NCI-H2081 (cell line): ENCODE measurements at places on chromosomes 1 and 21.

GRCh38 chr1:77776007-77776700 lies 3.3 kb upstream of the MIGA1 start:
- no peak for DNase-seq

- DNase-seq = no peak
These were observed 576.1 kb upstream of the ZRANB2 start for GRCh38 chr1:71656902-71657301.

- DNase-seq = no peak
These were observed 8.2 kb downstream of the KRTAP27-1 start for GRCh38 chr21:30329203-30329875.

GRCh38 chr1:222187566-222188332 lies 360.2 kb downstream of the HHIPL2 start:
- DNase-seq = no peak

DNA sequence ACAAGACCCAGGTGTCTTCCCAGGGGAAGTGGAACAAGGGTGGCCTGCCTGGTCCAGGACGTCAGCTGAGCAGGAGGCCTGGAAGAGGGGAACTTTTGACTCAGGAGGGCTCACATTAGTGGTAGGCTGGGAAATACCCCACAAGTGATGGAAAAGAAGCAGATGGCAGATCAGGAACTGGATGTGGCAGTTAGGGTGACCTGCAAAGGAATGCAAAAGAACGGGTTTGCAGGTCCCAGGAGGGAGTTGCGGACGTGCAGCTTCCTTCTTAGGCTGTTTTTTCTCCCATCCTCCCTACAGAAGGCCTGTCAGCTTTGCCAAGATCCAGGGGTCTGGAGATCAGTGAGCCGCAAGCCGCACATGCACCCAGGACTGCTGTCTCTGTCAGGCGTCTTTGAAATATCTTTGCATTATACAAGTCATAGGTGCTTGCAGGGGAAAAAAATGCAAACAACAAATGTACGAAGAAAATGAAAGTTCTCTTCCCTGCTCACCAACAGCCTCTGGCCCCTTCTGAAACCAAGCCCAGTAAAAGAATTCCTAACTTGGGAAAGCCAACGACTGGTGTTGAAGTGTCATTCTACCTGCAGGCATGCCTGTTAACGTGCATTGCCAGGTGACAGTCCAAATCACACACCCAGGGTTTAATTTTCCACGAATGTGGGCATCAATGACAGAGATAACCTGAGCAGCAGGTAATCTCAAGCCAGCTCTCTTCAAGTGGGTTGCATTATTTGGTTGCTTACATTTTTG lies 34.4 kb downstream of the NENF start:
- DNase-seq = no peak

DNA sequence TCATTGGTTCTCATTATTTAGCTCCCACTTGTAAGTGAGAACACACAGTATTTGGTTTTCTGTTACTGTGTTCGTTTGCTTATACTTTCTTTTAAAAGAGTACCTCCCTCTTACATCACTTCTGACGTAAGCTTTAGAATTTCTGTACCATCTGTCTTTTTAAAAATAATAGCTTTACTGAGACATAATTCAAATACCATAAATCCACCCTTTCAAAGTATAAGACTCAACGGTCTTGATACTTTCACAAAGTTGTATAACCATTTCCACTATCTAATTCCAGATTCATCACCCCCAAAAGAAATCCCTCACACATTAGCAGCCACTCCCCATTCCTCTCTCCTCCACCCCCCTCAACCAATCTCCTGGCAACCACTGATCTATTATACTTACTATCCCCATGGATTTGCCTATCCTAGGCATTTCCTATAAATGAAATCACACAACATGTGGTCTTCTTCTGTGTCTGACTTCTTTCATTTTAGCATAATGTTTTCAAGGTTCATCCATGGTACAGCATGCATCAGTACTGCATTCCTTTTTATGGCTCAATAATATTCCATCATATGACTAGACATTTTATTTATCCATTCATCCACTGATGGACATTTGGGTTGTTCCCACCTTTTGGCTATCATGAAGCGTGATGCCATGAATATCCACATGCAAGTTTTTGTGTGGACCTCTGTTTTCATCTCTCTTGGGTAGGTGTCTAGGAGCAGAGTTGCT lies 104.7 kb downstream of the HLCS start:
- no peak for DNase-seq

DNA sequence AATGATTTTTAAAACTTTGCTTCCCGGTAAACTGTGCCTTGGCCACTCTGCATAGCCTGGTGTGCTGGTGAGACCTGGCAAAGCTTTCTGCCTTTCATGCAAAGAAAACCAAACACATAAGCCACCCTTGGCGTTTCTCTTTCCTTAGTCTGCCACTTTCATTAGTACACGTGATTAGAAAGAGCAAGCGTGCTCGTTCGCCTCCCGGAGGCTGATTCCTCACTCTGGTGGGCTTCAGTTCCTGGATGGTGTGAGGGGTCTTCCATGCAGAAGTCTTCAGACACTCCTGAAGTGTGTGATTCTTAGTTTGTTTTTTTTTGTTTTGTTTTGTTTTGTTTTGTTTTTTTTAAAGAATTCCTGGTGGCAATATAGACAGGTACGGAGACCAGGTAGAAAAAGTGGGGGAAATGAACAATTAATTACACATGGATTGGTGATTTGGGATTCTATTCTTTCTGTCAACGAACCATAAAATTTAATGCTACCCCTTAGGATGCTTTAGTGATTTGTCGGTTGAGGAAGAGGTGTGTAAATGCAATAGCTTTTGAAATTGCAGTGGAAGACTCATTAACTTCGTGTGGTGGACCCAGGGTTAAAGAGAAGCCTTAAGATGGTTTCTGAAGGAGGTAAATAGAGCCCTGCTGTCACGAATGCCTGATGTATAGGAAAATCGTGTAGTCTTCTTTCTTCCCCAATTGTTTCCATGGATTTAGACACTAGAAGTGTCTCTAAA lies 2.1 kb downstream of the GALNT2 start:
- DNase-seq = peak; percentile 59

DNA sequence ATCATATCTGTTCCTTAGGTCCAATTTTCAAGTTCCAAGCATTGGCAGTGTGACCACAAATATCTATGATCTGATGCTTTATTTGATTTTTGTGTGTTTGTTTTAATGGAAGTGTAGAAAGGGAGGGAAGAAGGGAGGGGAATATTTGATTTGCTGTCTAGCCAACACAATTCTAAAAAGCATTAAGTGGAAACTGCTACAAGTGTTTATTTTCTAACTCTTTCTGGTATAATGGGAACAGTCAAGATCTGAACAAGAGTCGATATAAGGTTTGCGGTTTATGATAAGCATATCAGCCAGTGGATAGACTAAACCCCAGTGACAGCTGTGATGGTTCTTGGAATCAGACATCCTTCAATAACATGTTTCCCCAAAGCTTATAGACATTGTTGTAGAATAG lies 267.8 kb upstream of the SNX7 start:
- DNase-seq = no peak
